ENCODE measurements at places on chromosomes 5 and 9.
A peak's percentile ranks its signal among the peaks of the same experiment; 100 is the strongest.

DNA sequence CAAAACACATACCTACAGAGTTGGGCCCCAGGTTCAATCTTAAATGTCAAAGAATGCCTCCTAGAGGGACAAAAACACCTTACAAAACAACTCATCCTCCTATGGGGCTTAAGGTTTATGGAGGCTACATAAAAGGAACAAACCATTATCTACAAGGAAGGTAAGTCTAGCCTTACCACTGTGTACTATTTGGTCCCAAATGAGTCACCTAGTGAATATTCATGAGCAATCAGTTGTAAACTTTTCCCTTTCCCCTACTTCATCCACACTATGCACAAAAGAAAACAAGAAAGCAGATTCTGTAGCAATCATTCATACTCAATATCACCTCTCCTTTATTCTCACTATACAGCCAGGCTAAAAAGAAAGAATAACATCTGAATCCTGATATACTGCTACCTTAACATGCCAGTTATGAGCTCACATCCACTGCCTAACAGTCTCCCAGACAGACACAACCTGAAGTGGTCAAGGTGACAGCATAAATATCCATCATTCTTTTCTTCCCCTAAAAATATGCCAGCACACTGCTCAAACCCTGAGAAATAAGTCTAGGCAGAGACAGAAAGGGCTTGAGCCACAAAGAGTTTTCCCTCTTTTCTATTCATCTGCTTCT lies 6.2 kb downstream of the OXCT1 start:
- DNase-seq, result no peak

DNA sequence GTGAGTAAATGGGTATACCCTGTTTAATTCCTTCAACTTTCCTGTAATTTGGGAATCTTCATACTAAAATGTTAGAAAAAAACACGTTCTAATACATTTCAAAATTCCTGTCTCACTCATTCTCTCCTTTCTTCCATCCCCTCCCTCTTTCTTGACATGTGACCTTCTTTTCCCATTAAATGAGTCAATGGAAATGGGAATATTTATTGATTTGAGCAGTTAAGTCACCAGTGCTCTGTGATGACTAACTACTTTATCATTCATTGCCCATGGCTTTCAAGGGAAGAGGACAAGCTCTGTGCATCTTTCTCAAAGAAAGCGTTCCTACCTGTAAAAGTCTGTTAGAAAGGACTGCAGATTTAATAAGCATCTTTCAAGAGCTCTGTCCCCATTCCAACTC lies 144.4 kb upstream of the MAP3K1 start:
- DNase-seq, result no peak

DNA sequence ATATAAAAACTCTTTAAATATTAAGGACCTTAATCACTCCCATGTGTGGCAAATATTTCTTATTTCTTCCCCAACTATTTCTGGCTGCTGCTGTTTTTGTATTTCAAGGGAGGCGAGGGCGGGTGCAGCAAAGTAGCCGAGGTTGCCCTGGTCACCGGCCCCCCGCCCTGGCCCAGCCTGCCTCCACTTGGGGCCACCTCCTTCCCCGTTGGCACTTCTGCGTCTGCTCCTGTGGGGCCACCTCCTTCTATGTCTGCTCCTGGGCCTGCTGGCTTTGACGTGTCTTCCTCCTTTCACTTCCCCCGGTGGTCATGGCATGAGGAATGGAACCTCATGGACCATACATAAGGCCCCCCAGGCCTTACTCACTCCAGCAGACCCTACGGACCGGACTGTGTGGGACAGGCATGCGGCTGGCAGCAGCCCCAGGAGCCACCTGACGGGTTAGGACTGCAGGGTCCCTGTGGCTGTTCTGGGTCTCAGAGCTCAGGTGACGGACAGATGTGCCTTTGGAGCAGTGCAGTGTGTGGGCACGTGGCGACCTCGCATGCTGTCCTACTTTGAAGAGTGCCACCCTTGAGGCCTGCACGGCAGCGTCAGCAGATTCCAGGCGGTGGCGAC lies 5.8 kb upstream of the ENTPD8 start:
- no peak for DNase-seq

DNA sequence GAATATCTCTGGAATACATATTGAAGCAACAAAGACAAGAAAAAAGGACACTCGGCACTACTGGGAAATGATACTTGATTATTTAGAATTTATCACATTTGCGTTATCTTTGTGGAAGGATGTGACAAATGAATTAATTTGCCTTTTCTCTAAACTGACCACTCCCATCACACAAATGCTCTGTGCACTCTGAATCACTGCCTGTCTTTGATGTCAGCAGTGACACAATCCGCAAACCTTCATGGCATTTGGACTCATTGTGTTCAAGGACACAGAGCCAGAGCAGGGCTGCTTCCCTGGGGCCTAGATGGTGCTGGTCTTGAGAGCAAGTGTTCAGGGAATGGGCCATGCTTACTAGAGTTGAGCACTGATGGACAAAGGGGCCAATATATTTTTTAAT lies 4.9 kb upstream of the KIF4B start:
- DNase-seq, result no peak

- peak; percentile 78 for DNase-seq
Measured at GRCh38 chr9:100216178-100216787, 117.2 kb downstream of the INVS start.

DNA sequence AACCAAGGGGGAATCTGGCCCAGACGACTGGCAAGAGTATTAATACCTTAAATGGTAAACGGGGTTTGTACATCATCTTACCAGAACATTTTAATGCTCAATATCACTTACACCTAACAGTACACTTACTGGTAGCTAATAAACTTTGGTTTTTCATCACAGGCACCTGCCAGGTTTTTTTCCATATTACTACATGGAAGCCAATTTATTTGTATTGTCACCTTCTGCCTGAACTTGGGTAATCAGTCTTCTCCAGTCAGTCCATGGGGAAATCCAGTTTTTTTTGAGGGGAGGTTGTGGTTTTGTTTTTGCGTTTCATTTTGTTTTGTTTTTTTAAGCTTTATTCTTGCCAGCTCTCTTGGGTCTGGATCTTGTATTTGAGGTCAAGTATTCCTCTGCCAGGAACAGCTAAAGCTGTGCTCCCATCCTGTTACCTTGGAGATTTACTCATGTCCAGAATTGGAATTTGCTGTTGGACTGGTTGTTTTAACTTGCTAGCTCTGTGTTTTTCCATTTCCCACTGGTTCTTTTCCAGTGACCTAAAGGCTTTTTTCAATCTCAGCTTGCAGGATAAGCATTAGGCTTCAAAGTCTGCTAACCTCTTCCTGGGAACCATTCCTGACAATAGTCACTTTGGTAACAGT lies 11.1 kb upstream of the NADK2 start:
- DNase-seq, result no peak

GRCh38 chr5:17090839-17091238 lies 126.6 kb upstream of the BASP1 start:
- DNase-seq, result no peak

- peak; percentile 9 for DNase-seq
Measured at GRCh38 chr9:93099551-93100275, 3.7 kb downstream of the CARD19 start.

DNA sequence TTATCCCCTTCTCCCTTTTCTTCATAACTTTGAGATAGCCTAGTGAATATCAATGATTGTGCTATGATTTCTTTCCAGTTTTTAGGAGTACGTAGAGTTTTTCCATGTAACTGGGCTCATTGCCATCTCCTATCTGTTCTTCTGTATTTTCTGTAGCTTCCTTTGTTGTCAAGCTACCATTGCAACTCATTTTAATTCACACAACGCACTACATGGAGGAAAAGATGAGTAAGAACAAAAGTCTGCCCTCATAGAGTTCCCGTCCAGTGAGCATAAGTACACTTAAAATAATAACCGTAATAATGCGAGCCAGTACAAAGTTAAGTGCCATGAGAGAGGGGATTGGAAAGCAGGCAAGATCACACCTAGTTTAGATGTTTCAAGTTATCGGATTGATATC lies 177.7 kb downstream of the PAM start:
- no peak for DNase-seq

DNA sequence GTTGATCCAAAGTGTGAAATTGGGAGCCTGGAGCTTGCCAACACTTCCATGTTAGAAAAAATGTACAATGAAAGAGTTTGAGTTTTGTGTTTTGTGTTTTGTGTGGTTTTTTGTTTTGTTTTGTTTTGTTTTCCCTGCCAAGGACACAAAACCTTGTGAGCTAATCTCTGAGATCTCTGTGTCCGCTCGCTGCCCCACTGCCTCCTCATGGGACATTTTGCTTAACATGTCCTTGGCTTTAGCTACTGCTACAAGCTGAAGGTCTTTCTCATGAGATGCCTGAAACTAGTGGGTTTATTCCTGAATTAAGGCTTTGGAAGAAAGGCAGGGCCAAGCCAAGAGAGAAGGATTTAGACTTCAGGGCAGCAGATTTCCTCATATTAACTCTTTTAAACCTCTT lies 7.3 kb upstream of the JAKMIP2 start:
- no peak for DNase-seq

- DNase-seq, result no peak
Measured at GRCh38 chr9:6330958-6331634, 2.9 kb downstream of the TPD52L3 start.

- no peak for DNase-seq
Measured at GRCh38 chr9:134130503-134131375, 5.1 kb upstream of the WDR5 start.

DNA sequence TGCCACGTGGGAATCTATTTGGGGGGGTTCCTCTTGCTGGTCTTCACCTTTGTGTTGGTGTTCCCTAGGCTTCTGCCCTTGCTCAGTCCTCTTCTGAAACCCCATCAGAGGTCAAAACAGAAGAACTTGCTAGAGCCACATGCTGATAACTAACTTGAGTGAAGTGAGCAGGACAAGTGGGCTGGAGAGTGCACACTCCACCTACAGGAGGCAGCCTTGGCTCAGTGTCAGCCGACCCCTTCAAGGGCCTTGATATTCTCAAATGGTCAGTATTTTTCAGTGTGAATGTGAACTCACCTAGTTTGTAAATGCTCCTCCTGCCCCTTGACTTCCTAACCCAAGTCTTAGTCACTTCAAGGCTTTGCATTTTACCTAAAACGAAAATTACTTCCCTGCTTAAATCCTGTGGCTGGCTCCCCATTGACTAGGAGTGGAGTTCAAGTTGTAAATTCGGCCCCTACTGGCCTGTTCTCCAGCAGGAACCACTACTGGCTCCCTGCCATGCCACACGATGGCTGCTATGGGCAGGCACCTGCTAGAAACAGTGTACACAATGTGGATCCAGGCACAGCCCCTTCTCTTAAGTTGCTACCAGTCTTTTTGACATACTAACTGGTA lies 3.6 kb upstream of the SLC1A3 start:
- no peak for DNase-seq

GRCh38 chr5:148314731-148315130 lies 2.5 kb downstream of the SPINK7 start:
- DNase-seq, result no peak

DNA sequence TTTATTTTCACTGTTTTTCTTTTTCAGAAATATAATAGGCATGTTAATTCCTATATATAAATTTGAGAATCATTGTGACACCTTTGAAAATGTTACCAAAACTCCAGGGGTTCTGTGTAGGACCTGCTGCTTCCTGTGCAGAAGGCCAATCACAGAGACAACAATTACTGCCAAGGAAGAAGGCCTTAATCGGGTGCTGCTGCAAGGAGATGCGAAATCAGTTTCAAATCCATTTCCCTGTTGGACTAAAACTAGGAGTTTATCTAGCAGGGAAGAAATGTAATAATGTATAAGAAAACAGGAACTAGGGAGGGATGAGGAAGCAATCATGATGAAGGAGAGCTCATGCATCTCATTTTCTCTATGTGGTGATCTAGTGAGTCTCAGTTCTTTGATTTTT lies 209.7 kb upstream of the NUDT12 start:
- no peak for DNase-seq

- no peak for DNase-seq
Measured at GRCh38 chr5:67315082-67315989, 118.7 kb upstream of the CD180 start.

GRCh38 chr9:106619211-106619610 lies 243.8 kb upstream of the ZNF462 start:
- no peak for DNase-seq
